ENCODE measurements at places on chromosomes 12 and 14.

GRCh38 chr12:113341535-113341934 lies 6.6 kb upstream of the SLC8B1 start:
- no peak for DNase-seq

DNA sequence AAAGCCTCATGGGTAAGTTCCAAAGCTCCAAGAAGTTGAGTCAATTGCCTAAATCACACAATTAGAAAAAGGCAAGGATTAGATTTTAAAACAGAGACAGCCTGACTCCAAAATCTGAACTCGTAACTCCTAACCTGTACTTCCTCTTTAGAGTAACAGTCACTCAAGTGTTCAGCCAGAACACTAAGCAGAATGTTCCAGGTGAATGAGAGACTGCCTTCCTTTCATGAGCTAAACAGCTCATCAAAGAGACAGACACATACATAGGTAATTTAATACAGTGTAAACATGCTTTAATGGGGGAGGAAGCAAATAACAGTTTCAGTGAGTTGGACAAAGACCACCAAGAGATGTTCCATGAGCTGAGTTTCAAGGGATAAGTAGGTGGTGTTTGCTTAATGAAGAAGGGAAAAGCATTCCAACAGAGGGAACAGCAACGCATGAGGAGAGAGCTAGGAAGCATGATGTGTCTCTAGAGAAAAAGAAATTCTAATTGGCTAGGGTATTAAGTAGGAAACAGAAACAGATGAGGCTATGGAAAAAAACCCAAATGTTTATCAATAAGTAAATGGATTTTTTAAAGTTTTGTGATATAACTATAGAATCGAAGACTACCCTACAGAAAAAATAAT lies 403.9 kb downstream of the MED13L start:
- no peak for DNase-seq

GRCh38 chr14:99129211-99129696 lies 142.7 kb downstream of the BCL11B start:
- no peak for DNase-seq

DNA sequence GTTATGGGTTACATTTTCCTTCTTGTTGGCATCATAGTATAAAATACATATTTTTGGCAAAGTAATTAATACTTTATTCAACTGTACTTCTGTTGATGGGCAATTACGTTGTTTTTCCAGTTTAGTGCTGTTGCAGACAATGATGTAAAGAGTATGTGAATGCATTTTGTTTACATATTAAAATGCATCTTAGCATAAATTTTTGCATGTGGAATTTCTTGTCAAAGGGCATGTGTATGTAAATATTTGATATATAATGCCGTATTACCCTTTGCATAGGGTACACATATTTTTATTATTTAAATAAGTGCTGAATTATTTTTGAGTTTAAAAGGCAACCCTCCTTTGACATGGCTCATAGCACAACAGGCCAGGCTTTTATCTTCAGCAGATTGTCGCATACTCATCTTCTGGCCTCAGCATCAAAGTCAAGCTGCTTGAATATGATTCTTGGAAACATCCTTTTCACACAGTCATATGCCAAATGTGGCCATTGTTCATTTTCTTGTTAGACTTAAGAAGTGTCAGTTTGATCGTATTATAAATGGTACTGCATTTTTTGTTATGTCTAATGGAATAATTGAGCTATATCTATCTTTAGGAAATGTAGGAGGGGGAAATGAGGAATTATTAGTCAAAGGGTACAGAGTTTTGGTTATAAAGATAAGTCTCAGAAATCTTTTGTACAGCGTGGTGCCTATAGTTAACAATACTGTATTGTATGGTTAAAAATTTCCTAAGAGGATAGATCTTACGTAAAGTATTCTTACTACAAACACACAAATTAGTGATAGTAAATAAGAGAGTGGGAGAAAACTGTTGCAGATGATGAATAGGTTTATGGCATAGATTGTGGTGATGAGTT lies 138.5 kb downstream of the FUT8 start:
- DNase-seq, result no peak

DNA sequence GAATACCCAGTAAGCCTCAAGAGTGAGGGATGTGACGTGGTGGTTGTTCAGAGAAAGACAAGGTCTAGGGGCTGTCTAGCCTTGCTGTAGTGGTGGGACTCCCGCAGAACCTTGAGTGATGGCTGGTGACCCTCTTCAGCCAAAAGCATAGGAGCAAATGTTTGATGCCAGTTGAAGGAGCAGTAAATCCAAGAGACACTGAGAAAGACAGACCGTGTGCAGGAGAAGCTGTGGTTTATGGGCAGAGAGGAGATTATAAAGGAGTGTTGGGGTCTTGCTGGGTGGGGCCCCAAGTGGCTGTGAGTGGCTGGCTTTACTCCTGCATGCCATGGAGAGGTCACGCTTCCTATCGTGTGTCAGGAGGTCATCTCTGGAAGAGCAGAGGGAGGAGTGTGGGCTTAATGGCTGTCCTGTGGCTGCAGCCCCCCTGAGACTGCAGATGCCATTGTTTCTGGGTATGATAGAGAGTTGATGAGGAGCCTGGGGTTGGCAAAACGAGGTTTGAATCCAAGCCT lies 152.0 kb upstream of the CCND2 start:
- DNase-seq, result no peak

GRCh38 chr12:47729233-47729632 lies 3.9 kb upstream of the ENDOU start:
- no peak for DNase-seq

GRCh38 chr14:89841851-89842250 lies 112.7 kb downstream of the EFCAB11 start:
- no peak for DNase-seq

GRCh38 chr12:49825360-49825970 lies 2.7 kb downstream of the NCKAP5L start:
- no peak for DNase-seq

DNA sequence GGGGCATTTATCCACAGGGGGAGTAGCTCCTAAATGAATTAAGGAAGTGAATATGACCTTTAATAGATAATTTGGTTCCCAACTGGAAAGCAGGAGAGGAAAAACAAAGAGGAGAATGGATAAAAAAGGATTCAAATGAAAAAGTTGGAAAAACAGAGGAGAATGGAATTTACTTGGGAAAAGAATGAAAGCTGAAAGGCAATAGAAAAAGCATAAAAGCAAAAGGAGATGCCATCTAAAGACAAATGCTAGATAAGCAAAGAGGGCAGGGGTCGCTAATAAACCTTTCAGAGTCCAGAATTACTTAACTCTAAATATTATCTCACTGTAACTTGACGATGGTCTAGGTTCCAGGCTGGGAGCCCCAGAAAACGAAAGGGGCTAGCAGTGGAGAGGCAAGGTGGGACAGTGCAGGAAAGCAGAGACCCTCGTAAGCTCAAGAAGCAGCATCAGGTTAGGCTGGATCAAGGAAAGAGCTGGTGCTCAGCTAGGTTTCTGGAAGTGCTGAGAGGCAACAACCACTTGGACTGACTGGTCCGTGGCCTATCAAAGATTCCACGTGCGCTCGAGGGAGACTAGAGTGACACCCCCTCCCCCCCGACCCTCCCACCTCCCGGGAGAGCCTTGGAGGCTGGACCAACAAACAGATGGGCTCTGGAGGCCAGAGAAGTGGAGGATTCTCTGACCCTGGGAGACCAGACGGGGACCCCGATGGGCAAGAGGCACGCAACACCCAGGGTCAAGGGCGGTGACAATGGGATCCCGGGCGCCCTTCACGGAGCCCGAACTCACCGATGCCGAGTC lies 1.2 kb downstream of the SLC2A13 start:
- no peak for DNase-seq

DNA sequence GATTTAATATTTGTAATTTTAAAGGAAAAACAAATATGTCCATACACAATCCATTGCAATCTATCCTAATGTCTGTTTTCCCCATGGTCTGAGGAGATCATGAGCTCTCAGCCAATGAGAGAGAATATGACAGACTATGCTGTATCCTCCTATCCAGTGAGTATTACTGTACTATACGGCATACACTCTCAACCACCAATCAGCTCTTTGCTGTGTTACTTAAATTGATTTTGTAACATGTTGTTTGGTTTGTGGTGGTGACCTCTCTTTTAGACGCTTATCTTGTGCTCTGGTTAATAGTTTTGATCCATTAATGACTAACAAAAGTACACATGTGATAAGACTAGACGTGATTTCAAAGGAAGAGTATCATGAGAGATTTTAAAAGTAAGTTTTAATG lies 231.5 kb upstream of the FOXN3 start:
- no peak for DNase-seq

Data from anterior cingulate cortex (tissue), 58 donors.